HT1080 (cell line): ENCODE measurements at places on chromosomes 3 and 15. TPM values are rescaled to one million over a fixed set of nuclear protein-coding genes. Genes with fewer than 3 reads are reported as not detected.

DNA sequence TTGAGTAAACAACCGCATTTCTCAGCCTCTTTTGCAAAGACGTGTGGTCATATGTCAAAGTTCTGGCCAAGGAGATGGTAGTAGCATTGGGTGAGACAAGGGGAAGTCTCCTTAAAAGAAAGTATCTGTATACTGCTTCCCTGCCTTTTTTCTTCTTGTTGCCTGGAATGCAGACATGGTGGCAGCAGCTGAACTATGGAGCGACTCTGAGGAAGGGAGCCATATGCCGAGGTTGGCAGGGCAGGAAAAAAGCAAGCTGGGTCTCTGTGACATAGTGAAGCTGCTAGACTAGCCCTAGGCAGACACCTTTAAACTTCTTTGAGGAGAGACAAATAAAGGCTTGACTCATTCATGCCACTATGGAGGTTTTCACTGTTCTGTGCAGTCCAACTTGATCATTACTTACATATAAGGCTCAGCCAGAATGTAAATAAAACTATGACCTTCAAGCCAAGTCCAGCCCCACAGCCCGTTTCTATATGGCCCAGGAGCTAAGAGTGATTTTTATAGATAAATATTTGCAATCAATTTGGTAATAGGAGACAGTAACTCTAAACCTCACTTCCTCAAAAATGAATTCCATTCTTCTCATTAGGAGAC is 30.6 kb upstream of the PRICKLE2 start:
- no peak for DNase-seq

GRCh38 chr3:102619361-102619760 is 184.5 kb downstream of the ZPLD1 start:
- DNase-seq, result no peak

- no peak for DNase-seq
Observed at GRCh38 chr3:188389711-188390342, 235.9 kb downstream of the LPP start.

FANCI gene
- 43.2 and 54.5 TPM in 2 replicates for total RNA-seq
